Activated naive CD4-positive, alpha-beta T cell treated with anti-CD3 and anti-CD28 coated beads, Interleukin-2, amount 50 U/mL, for 72 hours (primary cell): ENCODE measurements at places on chromosomes 3 and 15.

DNA sequence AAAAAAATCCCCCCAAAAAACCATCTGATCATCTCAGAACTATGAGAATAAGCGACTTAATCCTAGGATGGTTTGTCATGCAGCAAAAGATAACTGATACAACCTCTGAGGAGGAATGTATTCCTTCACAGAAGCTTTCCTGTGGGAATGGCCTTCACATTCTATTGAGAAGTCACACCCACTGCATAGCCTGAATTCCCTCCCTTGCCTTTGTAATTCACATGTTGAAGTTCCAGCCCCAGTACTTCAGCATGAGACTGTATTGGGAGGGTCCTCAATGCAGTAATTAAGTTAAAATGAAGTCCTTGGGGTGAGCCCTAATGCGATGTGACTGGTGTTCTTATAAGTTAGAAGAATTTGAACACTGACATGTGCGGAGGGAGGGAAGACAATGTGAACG is 395.2 kb downstream of the TUSC7 start:
- no peak for DNase-seq

- DNase-seq, result no peak
Measured at GRCh38 chr15:53872410-53872809, 105.8 kb upstream of the UNC13C start.

- DNase-seq, result no peak
Measured at GRCh38 chr3:13280811-13281506, 139.2 kb downstream of the NUP210 start.

- no peak for DNase-seq
Measured at GRCh38 chr3:193971966-193972365, 164.0 kb upstream of the HES1 start.

DNA sequence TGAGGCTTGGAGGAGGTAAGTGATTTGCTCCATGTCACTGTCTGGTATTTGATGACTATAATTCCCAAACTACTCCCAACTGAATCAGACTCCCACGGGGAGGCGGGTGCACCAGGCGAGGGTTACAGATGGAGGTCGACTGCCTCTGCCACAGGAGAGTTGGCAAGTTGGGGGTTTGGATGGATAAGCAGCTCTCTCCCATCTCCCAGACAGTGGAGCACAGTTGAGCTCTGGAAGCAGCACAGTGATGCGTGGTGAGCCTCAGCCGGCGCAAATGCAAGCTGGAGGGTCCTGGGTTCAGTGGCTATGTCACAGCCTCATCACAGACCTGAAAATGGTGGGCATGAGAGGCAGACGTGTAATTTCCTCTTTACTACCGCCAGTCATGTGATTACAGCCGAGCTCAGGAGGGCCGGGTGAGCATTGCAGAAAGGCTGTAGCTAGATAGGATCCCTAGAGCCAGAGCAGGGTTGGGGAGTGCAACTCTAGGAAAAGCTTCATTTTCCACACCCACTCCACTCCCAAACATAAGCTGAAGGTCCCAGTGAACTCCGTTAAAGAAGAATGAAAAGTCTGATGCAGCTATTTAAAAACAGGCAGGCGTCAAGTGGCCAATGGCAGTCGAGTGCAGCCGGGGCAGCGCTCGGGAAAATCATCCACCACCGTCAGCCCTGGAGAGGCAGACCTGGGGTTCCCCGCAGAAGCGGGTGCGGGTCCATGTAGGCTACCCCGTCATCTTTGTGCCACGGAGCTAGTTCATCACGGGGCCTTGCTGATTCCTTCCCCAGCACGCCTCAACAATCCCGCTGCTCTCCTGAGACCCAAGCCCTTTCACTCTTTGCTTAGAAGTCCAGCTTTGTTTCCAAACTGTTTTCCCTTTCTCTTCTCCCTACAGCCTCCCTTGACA is 33.3 kb upstream of the VPS8 start:
- DNase-seq, result no peak

DNA sequence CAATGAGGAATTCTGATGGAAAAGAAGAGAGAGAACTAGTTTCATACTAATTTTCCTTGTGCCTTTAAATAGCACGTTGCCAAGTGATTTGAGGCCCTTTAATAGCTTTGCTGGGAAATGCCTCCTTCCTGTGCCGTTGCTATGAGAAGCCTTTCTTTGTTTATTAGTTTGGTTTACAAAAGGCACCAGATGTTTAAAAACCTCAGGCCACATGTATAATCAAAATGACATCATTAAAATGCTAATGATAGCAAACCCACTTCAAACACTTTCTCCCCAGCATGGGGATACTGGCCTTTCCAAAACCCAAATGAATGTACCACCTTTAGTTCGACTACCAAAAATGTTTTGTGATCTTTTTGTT is 50.0 kb upstream of the TBC1D23 start:
- no peak for DNase-seq

DNA sequence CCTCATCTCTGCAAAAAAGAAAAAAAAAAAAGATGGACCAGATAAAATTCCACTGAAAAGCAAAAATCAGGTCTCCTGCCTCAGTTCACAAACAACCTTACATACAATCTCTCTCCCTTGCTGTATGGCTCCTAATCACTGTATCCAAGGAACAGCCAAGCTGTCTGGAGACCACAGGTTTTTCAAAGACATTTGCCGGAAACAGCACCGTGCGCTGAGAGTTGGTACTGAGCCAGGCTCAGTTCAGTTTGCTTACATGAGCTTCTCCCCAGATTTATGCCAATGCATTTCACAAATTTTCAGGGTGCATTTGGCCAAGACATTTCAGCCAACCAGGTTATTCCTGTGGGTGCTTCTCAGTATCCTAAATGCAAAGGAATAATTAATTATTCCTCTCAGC is 4.1 kb downstream of the ACP3 start:
- no peak for DNase-seq

DNA sequence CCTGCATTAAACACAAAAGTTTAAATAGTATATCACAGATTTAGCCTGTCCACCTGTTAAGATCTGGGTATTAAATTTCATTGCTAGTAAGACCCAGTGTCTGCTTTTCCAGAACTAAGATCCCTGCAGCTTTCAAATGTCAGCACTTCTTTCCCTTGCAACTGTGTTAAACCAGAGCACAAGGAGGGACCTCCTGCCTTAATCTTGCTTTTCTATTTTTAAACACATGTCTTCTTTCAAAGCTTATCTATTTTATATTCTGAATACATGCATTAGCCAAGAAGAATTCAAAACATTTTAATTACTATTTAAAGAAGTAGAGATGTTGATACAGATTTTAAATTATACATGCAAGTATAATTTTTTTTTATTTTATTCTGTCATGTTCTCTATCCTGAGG is 315.1 kb downstream of the ARPP21 start:
- DNase-seq, result no peak

DNA sequence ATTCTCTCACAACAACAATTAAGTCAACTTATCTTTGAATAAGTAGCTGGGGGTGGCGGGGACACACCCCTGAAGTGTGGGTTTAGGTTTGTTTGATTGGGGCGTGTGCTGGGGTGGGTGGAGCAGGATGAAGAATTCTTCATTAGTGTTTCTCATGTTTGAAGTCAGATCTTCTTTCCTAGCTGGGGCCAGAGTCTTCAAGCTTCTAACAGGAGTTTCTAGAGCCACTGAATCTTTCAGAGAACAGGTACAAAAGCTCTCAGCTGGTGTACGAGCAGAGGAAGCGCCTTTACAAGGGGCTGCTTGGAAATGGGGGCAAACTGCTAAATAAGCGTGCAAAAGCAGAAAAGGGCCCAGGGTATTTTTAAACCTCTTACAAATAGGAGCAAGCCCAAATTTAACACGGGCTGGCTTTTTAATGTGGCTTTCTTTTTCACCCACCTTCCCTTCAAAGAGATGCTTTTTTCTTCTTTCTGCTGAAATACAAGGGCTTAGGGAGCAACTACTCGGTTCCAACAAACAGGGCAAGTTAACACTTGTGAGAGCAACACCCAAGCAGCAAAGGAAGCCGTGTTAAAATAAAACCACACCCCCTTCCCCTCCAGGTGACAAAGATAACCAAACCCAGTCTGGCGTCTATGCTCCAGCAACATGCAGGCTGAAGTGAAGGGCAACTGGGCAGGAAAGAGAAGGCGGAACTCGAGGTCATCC is 86.9 kb upstream of the RASGRP1 start:
- DNase-seq, result no peak

DNA sequence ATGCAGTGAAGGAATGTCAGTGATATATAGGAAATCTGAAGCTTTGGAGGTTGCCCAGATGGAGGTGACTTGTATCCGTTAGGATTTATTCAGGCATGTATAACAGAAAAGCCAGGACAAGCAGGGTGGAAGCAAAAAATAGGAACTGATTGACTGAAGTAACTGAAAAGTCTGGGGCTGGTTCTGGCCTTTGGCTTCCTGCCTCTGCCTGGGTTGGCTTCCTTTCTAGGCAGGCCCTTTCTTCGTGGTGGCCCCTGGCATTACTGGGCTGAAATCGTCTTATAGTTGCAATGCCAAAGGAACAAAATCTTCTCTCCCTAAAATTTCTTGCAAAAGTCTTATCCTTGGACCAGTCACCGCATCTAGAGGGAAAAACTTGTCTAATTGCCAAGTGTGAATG is 386.1 kb downstream of the PTPRG start:
- no peak for DNase-seq

GRCh38 chr3:107392549-107393165 is 15.4 kb downstream of the CCDC54 start:
- no peak for DNase-seq

GRCh38 chr3:23547905-23548650 is 257.7 kb upstream of the UBE2E1 start:
- no peak for DNase-seq

DNA sequence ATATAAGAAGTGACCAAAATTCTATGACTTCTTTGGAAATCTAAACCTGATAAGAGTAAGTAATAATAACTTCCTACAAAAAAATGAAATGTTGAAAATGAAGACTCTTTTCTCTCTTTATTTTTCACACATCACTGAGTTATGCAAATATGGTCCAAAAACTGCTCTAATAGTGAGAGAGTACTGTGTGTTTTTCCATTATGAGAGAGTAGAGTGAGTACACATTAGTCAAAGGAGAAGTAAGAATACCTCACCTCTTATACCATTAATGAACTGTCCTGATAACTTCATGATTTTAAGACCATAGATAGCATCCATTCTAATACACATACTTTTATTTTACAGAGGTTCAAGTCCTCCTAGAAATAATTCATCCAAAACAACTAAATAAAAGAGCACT is 1310.2 kb downstream of the SI start:
- no peak for DNase-seq

DNA sequence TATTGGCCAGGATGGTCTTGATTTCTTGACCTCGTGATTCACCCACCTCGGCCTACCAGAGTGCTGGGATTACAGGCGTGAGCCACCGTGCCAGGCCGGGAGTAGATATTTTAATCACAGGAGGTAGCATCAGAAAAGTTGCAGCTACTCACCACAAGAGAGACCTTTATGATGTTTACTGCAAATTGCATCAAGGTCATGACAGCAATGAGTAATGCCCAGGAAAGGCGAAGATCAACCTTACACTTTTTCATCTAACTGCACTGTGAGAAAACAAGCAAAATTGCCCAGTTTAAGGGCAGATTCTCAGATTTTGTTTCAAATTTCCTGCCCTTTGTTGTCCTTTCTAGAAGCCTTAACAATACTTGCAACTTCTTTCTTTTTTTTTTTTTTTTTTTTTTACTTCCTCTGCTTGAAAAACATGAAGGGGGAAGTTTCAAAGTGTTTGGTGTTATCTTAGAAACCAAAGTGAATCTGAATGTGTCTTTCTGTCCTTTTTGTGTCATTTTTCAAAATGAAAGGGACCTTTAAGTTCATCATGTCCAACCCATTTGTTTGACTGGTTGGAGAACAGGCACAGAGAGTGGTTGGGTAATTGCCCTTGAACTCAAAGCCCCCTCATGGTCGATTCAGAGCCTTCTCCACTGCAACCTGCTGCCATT is 25.0 kb downstream of the TGFBR2 start:
- DNase-seq, result peak; percentile 61

- DNase-seq, result no peak
Measured at GRCh38 chr3:175015056-175015635, 156.0 kb downstream of the NAALADL2 start.

DNA sequence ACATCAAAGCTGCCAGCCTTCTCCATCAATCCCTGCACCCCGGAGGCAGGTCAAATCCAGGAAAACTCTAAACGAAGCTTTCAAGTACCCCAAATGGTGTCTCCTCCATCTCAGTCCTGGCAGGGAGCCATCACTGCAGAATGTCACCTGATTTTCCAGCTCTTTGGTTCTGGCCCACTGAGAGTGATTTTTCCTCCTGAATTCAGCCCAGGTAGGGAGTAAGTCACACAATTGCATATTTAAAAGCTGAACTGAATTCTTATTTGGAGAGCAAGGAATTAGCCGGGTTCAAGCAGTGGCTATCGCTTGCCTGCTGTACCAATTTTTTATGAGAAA is 5.3 kb downstream of the RFTN1 start:
- DNase-seq, result no peak

DNA sequence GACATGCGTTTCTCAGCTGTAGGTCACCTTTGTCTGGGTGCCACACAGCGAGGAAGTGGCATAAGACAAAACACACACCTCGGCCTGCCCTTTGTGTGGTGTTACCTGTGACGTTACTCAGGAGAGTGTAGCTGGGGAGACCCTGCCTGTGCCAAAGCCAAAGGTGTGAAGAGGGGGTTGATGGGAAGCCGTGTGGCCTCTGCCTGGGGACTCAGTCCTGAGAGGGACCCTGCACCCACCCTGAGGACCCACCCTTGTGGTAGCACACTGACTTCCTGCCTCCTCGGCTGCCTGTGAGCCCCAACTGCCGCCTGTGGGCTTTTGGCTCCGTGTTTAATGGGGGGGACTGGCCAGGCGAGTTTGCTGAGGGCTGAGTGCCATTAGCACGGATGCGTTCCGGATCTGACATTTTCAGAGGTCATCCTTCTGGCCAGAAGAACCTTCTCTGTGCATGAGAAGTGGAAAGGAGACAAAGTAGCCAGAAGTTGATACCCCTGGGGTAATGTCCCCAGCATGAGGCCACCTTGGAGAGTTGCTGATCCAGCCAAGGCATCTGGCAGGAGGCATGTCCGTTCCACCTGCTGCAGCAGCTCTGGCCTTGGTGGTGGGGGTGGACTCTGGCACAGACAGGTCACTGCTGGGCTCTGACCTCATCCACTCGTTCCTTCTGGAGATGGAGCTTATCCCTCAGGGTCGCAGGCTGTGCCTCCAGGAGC is 51.8 kb upstream of the FURIN start:
- DNase-seq, result no peak

- no peak for DNase-seq
Measured at GRCh38 chr3:65808407-65808806, 230.3 kb downstream of the MAGI1 start.

GRCh38 chr3:113873814-113874526 is 35.4 kb downstream of the GRAMD1C start:
- DNase-seq, result no peak

DNA sequence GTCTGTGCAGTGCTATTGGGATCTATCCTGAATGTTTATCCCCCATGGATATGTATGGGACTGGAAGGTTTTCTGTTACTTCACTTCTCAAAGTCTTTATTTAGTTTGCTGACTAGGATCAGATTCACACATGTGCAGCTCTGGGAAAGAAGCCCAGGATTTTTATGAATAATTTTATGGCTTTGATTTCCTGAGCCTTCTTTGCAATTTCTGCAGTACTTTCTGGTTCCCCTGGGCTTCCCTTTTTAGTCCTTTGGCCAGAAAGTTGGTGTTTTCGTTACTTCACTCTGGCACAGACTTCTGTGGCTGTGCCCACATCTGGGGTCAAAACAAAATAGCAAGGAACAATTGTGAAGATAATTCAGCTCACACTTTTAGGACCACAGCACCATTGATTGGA is 721.0 kb downstream of the OTOL1 start:
- no peak for DNase-seq

- DNase-seq, result no peak
Measured at GRCh38 chr3:167575000-167575600, 78.6 kb downstream of the WDR49 start.

GRCh38 chr3:46271209-46271745 is 29.0 kb downstream of the CCR3 start:
- no peak for DNase-seq

GRCh38 chr3:65944252-65944651 is 94.5 kb downstream of the MAGI1 start:
- DNase-seq, result no peak
